HL-60 (cell line): ENCODE measurements at places on chromosomes 1 and 21.

DNA sequence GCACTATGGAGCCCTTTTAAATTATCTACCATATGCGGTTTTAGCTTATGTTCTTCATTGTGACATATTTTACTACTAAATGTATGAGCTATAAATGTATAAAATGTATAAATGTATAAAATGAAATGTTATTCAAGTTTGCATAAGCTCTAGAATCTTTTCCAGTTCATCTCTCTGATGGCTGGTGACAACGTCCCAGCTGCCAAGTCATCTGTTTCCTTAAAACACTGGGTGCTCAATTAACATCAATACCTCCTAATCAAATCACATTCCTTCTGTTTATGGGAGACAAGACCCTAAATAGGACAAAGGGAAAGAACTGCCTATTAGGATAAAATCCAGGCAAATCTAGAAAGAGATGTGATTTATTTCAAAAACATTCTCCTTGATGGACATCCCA lies 22.9 kb downstream of the DSTYK start:
- no peak for DNase-seq

DNA sequence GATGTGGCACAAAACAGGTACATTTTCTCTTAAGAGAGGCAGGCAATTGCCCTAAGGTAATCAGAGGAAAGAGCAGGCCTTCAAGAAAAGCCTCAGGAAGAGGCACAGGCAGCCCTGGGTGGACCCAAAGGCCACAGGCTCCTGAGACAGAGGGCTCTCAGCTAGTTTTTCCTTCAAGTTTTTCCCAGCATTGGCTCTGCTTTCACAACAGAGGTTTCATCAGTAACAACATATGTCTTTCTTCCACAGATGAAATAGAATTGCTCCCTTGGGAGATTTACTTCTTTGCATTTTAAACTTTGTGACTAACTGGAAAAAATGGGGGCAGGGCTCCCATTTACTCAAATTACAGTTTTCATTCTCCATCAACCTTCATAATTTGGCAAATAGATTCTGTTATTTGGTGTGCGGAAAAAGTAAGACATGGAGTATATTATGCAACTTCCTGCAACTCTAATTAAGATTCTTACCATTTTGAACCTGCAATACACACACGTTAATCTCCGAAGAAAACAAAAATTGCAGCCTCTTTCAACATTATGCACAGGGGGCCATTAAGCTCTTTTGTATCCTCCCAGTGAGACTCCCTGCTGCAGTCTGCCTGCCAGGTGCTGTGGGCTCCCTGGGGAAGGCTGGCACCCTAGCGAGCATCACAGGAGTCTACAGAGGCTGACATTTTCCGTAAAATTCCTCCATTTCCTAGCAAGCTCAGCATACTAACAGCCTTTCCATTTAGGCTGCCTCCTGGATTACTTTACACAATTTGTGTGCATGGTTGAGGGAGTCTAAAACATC lies 282.3 kb downstream of the USH2A start:
- DNase-seq: no peak

- no peak for DNase-seq
These were observed 47.8 kb downstream of the UROD start for GRCh38 chr1:45059829-45060228.

GRCh38 chr1:6261615-6261995 lies 707 bp upstream of the GPR153 start:
- DNase-seq: no peak

DNA sequence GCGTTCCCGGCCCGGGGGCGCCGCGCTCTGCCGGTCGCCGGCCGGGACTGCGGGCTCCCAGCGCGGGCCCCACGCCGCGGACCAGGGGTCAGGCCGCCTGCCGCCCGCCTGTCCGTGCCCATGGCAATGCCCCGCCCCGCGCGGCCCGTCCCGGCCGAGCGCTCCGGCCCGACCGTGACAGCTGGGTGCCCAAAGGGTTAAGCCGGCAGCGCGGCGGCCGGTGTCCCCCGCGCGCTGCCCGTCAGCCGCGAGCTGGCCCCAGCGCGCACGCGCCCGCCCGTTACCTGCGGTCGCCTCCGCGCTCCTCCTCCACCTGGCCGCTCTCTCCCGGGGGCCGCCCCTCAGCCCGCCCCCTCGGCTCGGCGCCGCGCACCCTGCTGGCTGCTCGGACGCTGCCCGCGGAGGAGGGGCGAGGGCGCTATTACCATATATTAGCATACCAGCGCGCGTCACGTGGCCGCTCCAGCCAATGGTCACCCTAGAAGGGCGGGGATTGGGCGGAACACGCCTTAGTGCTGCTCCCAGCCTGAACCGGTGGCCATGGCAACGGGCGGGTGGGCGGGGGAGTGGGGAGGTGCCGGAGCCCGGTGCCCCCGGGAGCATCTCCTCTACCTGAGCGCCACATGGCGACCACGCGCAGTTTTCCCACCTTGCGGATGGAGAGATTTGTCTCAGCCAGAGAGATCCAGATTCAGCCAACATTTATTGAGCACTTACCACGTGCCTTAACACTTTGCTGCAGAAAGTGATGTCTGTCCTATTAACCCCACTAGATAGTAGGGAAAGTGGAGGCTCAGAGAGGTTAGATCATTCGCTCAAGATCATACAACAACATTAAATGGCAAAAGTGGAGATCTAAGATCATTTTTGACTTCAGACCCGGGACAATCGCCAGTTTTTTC lies at the start of gene PHC2:
Gene PHC2, minus strand, starts transcription at position 404 of the 902 bp plus-strand sequence. CDS start 55,556 bp downstream, outside the sequence.
- DNase-seq: peak; percentile 95

- no peak for DNase-seq
These were observed 7.8 kb upstream of the TMEM222 start for GRCh38 chr1:27314169-27314568.
